ENCODE measurements at places on chromosomes 6 and 20.

- DNase-seq, result peak; percentile 62
These were observed 103.2 kb upstream of the DUSP22 start for GRCh38 chr6:188821-189655.

DNA sequence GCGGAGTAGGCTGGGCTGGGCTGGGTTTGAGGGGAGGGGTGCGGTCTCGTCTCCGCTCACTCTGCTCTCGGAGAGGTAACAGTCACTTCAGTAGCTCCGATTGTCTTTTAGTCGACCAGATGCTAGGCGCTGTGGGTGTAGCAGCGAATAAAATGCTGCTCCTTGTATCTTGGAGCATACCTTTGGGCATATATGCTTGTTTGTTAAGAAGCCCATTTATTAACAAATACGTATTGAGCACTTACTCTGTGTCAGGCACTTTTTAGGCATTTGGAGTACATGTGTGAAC lies 545 bp downstream of the ACTR5 start:
- no peak for DNase-seq

GRCh38 chr20:57662456-57663240 lies 42.4 kb upstream of the ZBP1 start:
- no peak for DNase-seq

DNA sequence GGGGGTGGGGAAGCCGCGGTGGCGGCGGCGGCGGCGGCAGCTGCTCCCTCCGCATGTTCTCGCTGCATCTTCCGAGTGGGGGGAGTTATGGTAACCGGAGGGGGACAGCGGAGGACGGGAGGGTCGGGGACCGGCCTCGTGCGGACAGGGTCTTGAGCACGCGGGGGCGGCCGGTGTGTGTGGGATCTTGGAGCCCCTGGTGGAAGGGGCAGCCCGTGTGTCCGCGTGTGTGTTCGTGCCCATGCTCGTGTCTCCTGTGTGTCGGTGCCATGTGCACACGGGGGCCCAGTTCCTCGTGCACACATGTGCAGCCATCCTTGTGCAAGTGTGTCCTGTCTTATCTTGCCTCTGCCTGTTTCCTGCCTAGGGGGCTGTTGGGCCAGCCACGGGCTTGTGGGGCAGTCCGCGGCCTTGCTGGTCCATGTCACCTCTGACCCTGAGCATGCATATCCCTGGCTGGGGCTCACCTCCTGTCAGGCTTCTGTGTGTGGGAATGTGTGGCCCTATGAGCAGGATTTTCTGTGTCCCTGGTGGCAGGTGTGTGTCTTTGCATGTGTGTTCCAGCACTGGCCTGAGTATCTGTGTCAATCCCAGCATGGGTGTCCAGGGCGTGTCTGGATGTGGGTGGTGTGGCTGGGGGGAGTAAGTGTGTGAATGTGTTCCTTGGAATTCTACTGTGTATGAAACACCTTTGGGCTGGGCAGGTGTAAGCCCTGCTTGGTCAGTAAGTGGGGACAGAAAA lies 8.5 kb downstream of the SYNGAP1 start:
- DNase-seq, result no peak

DNA sequence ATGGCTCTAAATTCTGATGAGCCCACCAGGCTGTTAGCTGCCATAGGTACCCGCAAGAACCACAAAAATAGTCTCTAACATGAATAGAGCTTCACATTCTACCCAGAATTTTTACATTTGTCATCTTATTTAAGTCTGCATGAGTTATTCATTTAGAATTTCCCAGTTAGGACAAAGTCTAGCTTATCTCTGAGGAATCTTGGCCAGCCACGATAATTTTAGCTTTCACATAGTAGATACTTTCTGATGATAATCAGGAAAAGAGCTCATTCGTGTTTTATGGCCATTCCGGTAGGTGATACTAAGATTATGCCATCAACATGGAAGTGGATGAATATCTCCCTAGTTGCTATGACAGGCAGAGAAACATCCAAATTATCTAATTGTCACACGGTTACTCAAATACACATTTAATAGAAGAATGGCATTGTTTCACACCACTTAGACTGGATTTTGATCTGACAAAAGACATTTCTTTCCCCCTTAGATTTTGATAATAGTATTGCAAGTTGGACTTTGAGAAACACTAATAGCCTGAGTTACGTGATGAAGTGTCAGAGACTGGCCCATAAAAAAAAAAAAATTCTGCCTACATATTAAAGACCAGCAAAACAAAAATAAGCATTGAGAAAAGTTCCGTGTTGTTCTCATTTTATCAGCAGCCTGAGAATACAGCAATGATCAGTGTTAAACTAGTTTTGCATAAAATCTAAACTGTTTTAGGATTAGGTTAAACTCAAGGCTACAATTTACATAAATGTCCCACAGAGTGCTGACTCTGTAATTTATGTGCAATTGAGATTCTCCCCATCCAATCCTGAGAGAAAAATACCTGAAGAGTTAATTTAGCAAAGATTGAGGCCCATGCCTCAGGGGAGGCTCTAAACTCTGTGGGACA lies 397.5 kb upstream of the ARID1B start:
- no peak for DNase-seq

DNA sequence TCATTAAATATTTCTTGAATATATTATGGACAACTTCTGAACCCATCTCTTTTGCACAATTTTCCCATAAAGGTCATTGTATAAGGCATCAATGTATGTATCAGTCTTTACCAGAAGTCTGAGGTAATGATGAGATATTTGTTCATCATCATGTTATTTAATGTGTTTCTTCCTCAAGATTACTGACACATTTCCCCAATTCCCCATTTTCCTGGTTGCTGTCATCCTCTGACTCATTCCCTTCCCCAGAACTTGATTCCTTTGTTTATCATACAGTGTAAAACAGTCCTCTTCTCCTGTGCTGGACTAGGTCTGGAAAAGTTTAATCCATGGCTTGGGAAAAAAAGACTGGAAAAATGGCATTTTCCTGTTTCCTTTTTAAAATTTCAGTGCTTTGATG lies 107.9 kb upstream of the FLRT3 start:
- no peak for DNase-seq

GRCh38 chr6:32890831-32891230 lies 36.8 kb downstream of the PSMB9 start:
- DNase-seq, result no peak

- no peak for DNase-seq
These were observed 19.6 kb downstream of the POFUT1 start for GRCh38 chr20:32227306-32227705.

- no peak for DNase-seq
These were observed 28.5 kb upstream of the HLA-DRB5 start for GRCh38 chr6:32558426-32559057.

DNA sequence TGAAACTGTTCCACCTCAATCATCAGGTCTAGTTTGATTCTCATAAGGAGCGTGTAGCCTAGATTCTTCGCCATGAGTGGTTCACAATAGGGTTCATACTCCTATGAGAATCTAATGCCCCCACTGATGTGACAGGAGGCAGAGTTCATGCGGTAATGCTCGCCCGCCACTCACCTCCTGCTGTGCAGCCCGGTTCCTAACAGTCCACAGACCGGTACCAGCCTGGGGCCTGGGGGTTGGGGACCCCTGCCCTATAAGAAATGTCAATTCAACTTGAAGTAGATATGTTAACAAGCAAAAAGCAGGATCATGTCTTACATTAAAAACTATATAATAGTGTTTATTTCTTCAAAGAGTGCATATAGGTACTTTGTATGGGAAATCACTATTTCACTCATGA lies 216.5 kb downstream of the COL19A1 start:
- DNase-seq, result no peak

DNA sequence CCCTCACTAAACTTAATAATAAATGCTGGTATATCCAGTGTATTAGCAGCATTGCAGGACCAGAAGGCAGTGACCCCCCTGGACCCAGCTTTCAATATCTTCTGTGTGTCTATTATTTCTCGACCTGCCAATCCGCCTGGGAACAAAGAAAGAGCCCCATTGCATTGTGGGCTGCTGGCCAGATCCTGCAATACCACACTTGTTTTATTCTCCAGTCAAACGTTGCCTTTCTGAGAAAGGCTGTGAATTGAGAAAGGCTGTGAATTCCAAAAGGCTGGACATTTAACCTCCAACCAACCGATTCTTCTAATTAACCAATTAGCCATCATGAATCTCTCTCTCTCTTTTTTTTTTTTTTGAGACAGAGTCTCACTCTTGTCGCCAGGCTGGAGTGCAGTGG lies 1.5 kb upstream of the MTO1 start:
- no peak for DNase-seq

- no peak for DNase-seq
These were observed 287.1 kb downstream of the BTBD9 start for GRCh38 chr6:38352636-38353035.

GRCh38 chr20:33250666-33251065 lies 14.9 kb downstream of the BPIFA1 start:
- DNase-seq, result no peak

GRCh38 chr6:111091987-111092386 lies 4.7 kb downstream of the SLC16A10 start:
- no peak for DNase-seq

DNA sequence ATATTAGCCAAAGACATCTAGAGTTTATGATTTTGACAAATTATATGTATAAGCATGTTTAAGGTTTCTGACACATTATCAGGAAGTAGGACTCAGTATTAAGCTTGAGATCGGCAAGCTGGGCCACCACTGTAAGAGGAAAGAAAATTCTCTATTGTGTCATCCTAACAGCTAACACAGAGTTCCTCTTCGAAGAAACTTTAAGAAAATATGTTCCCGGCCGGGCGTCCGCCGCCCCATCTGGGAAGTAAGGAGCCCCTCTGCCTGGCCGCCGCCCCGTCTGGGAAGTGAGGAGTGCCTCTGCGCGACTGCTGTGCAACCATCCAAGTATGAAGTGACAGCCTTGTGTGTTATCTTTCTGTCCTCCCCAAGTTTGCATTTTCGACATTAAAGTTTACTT lies 23.0 kb downstream of the USP49 start:
- no peak for DNase-seq

DNA sequence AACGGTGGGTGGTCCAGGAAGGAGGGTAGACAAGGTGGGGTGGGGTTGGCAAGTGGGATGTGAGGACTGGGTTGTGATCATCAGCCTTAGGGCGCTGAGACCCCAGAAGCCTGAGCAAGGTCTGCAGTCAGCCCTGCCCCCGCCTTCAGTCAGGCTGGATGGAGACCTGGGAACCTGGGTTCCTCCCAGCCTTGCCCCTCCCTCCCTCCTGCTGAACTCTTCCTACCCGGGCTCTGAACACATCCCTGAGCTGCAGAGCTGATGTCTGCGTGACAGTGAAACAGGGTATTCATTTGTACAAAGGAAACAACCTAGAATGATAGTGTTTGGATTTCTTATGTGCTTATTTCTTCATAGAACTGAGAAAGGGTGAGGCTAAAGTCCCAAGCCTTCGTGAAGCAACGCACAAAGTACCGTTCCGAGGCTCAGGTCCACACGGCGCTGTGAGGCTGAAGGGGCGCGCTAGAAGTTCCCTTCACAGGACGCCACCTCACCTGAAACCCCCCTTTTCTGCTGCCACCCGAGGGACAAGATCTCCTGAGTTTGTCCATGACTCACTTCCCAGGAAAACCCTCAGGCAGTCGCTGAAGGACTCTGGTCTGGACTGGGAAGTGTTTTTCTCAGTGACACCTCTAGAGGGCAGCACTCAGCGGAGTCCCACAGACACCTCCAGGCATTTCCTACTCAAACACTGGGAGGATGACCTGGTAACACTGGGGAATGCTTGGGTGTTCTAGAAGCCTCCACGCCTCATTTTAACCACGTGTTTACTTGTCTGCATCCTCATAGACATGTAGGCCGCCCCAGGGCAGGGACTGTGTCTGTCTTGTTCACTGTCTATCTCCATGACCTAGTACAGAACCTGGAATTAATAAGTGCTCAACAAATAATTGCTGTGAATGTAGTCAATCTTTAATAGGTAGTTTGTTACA lies 1.2 kb downstream of the GSTA5 start:
- no peak for DNase-seq

- DNase-seq, result no peak
These were observed 74.6 kb downstream of the MLIP start for GRCh38 chr6:54185885-54186284.

DNA sequence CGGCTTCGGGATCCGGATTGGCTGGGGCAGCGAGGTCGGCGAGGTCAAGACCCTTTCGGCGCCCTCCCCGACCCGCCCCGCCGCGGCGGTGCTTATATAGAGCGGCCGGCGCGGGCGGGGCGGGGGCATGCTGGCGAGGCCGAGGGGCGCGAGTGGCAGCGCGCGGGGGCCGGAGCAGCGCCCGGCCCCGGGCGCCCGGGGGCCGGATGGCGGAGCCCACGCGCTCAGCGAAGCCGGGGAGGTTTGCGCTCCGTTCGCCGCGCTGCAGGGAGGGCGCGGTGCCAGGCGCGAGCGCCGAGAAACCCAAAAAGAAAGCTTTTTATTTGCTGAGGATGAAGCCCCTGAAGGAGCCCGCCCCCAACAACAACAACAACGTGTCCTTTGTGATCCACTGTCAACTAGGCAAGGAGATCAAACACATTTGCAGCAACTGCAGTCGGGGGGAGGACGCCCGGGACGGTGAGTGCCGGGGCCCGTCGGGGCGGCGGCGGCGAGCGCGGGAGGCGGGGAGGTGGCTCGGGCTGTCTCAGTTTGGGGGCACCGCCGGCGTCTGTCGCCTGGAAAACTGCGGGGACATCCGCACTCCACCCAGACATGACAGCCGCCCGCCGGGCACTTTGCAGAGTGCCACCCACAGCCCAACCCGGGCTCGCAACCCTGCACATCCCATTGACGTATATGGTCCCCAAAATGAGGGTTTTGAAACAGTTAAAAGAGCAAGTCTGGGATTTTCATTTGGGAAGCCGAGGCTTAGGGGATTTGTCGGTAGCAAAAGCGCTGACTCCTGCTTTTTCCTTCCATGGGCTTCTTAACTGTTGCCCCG lies 297.3 kb downstream of the PHACTR1 start:
- DNase-seq, result no peak

DNA sequence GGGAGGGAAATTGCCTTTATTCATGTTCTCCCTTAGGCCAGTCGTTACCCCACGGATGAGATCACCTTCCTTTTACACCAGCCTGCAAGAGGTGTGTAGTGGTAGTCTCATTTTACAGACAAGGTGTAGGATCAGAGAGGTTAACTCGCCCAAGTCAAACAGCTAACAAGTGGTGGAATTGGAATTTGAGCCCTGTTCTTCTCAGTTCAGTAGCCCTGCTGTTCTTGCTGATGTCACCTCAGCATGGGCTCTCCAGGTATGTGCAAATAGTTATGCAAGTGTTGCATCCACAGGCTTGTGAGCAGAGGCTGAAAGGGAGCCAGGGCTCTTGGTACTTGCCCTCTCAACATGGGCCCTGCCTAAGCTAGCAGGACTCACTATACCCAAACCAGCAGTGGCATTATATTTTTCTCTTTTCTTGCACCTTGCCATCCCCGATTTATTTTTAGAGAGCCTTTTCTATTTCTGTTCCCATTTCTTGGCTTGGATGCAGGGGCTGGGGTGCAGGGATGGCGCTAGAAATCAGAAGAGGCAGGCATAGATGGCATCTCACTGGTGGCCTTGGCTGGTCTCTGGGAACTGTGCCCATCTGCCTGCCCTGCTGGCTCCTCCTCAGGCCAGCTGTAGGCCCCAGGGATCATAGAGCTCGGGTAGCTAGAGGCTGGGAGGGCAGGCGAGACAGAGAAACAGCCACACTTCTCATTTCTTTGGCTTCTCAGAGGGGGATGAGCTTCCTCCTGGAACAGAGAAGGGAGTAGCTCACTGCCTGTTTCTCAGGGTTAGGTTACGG lies 18.2 kb downstream of the PPARD start:
- no peak for DNase-seq
